H1 (cell line): ENCODE measurements at places on chromosomes 12 and 14. TPM values are rescaled to one million over a fixed set of nuclear protein-coding genes. Genes with fewer than 3 reads are reported as not detected.

DNA sequence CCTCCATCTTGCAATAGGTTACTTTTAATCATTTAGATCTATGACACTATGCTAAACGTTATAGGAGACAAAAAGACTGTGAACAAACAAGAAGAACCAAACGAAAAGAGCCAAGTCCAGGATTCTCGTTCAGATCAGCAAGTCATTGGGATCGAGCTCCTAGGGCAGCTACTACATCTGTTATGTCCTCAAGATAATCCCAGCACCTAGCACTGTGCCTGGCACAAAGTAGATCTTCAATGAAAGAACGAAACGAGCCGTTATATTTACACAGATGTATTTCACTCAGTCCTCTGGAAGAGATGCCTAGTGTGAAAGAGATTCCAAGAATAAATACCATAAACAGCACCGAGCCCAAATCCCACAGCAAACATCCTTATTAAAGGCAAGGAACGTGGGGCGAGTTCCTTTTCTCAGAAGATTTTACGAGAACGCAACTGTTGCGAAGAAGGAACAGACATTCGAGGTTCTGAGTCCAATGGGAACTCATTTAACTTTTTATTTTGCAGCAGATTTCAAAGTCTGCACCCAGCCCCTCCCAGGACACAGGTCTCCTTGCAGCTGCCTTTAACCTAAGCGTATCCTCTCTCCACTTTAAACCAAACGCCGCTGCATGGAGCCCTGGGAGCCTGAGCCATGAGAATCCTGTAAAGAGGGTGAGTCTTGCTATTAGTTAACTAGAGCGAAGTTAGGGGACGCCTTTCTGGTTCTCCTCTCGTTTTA is 544 bp upstream of the TDP1 start:
- DNase-seq, result no peak

- DNase-seq, result no peak
These were observed 174.2 kb upstream of the E2F7 start for GRCh38 chr12:77239617-77240016.

DNA sequence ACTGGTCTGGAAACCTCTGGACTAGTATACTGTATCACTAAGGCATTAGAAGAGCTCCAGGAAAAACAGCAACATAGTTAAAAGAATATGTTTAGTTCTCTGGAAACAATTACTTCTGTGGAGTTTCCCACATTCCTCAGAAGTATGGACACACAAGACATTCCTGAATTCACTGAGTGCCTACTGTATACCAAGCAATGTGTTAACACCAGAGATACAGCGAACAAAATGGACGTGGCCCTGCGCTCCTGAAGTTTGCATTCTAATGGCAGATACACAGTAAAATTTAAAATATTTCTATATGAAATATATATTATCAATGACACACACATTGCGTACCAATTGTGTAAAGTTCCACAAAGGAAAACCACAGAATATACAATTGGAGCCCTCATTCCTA is 1.1 kb downstream of the ANGEL1 start:
- no peak for DNase-seq

- DNase-seq, result no peak
These were observed 23.4 kb downstream of the DNM1L start for GRCh38 chr12:32702473-32702872.

DNA sequence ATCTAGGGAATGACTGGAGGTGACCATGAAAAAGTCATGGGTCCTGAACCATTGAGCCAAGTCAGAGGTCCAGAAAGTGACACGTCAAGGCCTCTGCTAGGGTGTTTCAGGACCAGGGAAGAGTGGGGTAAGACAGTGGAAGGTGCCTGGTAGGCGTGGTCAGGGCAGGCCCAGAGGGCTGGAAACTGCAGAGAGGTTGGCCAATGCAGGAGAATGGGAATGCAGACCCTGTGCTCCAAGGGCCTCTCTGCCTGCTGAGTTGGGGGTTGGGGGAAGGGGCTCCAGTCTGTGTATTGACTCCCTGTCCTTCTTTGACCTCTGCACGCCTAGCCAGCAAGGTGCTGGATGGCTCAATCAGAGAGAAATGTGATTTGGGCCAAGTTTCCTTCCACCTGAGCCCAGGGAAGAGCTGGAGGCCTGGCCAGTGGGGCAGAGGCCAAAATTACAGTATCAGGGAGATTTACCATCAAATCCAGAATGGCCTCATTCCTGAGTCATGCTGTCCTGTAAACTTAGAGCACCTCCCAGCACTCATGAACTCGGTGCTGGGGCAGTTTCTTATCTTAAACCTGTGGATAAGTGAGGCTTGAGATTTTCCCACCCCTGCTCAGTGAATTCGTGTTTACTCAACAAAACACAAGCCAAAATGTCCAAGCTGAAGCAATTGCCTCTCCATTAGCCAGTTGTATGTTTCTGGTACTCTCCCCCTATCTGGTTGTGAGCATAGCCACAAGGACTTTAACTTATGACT is 24.4 kb downstream of the IRF2BPL start:
- DNase-seq, result peak; percentile 45

- DNase-seq, result no peak
These were observed 46.7 kb downstream of the TESC start for GRCh38 chr12:117052386-117053049.

GRCh38 chr12:17853054-17853453 is 236.9 kb downstream of the RERGL start:
- DNase-seq, result no peak

DNA sequence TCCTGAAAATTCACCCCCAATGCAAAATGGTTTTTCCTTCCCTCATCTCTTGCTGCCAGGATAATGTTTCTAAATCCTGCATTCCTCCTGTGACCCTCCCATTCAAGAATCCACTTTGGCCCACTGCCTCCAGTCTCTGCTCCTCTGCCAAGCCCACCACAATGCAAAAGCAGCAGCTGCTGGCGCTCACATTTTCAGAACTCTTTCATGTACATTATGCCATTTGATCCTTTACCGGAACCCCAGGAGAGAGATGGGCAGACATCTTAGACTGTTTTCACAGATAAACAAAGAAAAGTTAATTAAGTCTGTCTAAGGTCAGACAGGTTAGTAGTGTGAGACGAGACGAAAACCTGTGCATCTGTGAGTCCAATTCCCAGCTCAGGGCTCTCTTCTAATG is 12.9 kb downstream of the LRIG3 start:
- DNase-seq, result no peak

GRCh38 chr14:55628426-55628825 is 48.4 kb downstream of the KTN1 start:
- no peak for DNase-seq

DNA sequence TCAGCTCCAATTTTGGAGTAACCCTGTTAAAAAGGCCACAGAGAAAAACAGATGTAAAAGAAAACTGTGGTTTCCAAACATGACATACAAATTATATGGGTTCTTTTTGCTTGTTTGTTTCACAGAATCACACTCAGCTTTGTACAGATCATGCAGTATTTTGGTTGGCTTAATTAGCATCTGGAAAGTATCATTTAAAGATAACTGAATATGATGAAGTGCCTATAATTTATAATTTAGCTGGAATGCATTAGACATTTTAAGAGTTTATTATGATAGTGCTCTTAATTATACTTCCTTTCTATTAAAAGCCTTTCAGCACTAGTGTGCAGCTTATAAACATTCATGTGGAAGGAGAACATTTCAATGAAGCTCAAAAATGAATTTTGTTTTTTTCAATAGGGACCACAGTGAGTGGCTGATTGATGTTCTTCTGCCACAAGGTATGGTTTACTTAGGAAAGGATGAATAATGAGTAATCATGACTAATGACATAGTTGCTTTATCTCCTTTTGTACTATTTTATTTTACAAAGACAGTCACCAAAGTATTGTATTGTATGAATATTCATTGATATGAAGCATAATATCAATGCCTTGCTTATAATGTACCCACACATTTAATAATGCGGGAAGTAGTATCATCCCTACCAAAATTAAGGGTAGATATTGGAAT is 98.3 kb downstream of the UNC79 start:
- no peak for DNase-seq

GRCh38 chr14:101404426-101405170 is 156.7 kb upstream of the DIO3 start:
- no peak for DNase-seq

- DNase-seq, result no peak
These were observed 89.8 kb downstream of the FAR2 start for GRCh38 chr12:29238822-29239291.

GRCh38 chr12:66776974-66777373 is 98.1 kb upstream of the GRIP1 start:
- no peak for DNase-seq

- DNase-seq, result no peak
These were observed 15.6 kb downstream of the CCDC198 start for GRCh38 chr14:57478050-57478449.

- DNase-seq, result no peak
These were observed 44.6 kb downstream of the C14orf132 start for GRCh38 chr14:96083667-96084320.

DNA sequence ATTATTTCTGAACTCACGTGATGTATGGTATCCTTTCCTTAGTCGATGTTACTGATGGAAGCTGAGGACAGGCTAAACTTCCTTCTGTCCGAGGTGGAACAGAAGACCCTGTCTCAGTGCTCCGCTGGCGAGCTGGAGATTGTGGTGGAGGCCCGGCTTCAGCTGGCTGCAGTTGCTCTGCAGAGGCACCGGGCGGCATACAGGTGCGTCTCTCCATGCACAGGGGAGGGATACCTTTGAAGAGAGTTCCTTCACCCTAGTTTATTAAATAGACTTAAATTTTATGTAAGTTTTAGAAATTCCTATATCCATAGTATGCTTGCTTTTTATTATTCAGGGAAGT is 186.7 kb upstream of the NEDD1 start:
- DNase-seq, result no peak

NRXN3 gene
- polyA plus RNA-seq, result 2.6 and 3.1 TPM in 2 replicates

DACT1 gene
- polyA plus RNA-seq, result 3.2 and 4.7 TPM in 2 replicates

EFS gene
- polyA plus RNA-seq, result 28.6 and 39.0 TPM in 2 replicates

C2CD5 gene
- polyA plus RNA-seq, result 13.7 and 21.9 TPM in 2 replicates

JPH4 gene
- polyA plus RNA-seq, result 23.9 and 35.0 TPM in 2 replicates

KRT77 gene
- polyA plus RNA-seq, result 0.02 TPM in 2 replicates

REP15 gene
- polyA plus RNA-seq, result 0.06 TPM in 1 of 2 replicates, not detected in the other

ETFBKMT gene
- 0.59 and 0.69 TPM in 2 replicates for polyA plus RNA-seq

ASCL1 gene
- polyA plus RNA-seq, result 0.12 and 0.17 TPM in 2 replicates

SCYL2 gene
- 5.7 and 8.9 TPM in 2 replicates for polyA plus RNA-seq

PRIMA1 gene
- polyA plus RNA-seq, result 2.8 and 3.6 TPM in 2 replicates

ARHGAP9 gene
- 6.0 and 7.0 TPM in 2 replicates for polyA plus RNA-seq

PRICKLE1 gene
- 6.8 and 14.0 TPM in 2 replicates for polyA plus RNA-seq
